ENCODE measurements at places on chromosomes 2 and 18.

GRCh38 chr2:171180229-171180930, 19.7 kb upstream of the TLK1 start:
- DNase-seq = no peak

DNA sequence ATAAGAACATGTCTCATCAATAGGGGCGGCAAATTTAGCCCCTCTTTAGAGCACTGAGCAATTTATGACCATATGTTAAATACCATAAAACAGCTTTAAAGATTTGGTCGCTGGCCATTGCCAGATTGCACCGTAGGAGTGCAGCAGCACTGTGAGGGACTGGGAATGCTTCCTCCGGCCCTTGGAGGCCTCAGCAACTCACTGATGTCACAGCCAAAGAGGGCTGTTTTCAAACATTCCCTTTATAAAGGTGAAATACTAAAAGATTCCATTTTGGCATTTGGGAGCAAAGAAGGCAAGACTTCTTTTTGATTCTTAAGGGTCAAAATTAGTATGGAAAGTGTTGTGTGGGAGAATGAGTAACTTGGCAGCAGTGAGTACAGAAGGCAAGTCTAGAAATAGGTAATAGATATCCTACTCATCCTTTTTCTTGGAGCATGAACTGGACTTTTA, 63.7 kb downstream of the BABAM2 start:
- DNase-seq = no peak

DNA sequence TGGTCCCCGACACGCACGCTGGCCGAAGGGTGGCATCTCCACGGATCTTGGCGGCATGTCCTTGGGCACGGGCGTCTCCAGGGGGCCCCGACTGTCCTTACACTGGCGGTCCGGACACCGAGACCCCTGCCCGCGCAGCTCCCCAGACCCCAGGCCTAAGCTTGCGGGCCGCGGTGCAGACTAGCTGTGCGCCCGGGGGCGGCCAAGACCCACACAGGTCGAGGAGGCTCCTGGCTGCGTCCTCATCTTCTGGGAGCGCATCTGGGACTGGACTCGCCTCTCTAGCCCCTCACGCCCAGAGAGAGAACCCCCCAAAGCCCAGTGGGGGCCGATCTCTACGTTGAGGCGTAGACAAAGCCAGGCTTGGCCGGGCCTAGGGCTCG, 475 bp upstream of the TWIST2 start:
- DNase-seq = no peak

DNA sequence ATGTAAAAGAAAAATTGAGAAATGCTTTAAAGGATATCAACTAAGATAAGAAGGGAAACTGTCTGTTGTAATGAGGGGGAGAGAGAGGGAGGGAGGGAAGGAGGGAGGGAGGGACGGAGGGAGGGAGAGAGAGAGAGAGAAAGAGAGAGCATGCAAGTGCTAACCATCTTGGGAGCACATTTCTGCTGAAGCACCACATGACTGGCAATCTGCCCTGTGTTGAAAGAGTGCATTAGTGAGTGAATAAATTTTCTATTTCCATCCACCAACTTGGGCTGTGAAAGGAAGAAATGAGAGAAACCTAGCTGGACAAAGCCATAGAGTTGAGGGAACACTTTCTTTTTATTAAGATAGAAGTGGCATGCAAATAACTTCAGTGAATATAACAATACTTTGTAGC, 110.7 kb downstream of the TMX3 start:
- DNase-seq = no peak

DNA sequence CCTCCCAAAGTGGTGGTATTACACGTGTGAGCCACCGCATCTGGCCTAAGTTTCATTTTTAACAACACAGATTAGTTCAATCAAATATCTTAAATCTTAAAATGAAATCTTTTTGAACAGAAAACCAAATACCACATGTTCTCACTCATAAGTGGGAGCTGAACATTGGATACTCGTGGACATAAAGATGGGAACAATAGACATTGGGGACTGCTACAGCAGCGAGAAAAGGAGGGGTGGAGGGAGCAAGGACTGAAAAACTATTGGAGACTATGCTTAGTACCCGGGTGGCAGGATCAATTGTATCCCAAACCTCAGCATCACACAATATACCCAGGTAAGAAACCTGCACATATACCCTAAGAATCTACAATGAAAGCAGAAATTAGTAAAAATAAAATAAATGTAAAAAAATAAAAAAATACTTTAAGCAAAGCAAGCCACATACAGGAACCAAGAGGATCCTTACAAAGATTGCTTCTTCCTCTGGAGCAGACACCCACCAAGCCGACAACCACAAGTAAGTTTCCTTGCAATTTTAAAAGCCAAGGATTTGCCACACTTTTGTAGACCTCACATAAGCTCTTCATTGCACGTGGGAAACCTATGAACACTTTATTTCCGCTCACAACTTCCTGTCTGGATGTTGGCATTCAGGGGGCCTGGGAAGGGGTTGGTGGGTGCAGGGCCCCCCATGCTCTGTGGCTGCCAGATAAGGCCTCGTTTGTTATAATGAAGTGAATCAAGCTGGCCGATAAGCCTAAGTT, 147.9 kb downstream of the MYCN start:
- DNase-seq = no peak

GRCh38 chr18:70181725-70182124, 23.8 kb downstream of the RTTN start:
- no peak for DNase-seq

DNA sequence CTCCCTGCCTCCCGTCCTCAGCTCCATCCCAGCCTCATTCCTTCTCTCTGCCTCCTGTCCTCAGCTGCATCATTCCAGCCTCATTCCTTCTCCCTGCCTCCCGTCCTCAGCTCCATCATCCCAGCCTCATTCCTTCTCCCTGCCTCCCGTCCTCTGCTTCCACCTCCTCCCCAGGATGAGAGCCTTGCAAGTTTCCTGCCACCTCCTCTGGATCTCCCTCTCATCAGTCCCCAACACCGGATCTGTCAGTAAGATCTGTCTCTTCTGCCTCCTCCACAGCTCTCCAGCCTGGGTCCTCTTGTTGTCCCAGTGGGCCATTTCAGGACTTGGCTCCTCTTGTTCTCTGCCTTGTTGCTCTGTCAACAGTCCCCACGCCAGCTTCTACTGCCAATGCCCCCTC, 130.9 kb downstream of the NDUFA10 start:
- DNase-seq = no peak

- no peak for DNase-seq
These were observed 37.4 kb downstream of the VAPA start for GRCh38 chr18:9951022-9951859.

- DNase-seq = no peak
These were observed 12.0 kb upstream of the CEP68 start for GRCh38 chr2:65044097-65044735.

DNA sequence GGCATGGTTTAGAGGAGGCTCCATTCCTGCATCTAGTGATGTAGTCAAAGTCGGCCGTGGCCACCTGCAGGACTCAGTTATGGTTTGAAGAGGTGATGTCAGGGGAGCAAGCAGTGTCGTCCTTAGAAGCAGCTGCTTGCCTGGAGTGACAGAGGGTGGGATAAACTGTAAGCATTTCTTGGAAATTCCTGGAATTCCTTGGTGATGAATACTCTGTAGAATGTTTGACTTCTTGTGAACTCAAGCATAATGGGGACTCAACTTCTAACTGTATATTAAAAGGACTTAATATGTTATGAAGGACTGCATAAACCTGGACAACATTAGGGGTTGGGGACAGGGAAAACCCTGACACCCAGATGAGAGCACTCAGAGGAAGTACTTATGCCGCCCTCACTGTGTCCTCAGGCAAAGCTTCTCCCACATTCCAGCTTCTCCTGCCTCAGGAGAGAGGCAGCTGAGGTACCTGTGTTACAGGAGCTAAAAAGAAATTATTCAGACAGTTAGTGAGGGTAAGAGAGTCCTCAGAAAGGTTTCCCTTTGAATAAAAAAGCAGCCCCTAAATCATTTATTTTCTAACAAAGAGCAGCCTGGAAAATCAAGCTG, 459.9 kb upstream of the CELF4 start:
- no peak for DNase-seq

Data from activated CD8-positive, alpha-beta memory T cell treated with anti-CD3 and anti-CD28 coated beads for 1 hour (primary cell).